Lung microvascular endothelial cell (primary cell): ENCODE measurements at places on chromosomes 7 and 10.

DNA sequence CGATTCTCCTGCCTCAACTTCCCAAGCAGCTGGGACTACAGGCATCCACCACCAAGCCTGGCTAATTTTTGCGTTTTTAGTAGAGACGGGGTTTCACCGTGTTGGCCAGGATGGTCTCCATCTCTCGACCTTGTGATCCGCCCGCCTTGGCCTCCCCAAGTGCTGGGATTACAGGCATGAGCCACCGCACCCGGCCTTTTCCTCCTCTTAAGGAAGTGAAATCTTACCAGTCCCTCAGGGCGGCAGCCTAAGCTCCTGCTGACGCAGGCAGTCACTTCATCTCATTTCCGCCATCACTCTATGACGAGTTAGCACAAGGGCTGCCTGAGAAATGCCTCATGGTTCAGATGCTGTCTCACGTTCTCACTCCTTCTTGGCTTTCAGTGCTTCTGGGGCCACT, 246.0 kb upstream of the SHH start:
- no peak for DNase-seq

DNA sequence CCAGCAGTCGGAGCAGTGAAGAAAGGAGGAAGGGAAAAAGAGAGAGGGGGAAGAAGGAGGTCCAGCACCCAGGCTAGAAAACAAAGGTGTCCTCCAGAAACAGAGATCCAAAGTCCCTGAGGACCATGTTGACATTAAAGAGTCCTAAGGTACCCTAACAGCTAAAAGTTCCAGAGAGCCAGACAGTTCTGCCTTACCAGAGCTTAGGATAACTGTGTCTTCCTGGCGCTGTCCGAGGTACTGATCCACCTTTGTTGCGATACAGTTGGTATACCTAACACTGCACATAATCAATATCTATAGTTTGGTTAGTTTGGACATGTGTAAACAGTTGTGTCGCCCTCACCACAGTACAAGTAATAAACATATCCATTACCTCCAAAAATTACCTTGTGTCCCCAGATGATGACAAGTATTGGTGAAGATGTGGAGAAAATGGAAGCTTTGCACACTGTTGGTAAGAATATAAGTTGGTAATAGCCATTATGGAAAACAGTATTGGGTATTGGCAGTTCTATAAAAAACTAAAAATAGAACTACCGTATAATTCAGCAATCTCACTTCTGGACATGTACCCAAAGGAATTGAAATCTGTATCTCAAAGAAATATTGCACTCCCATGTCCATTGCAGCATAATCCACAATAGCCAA, 59.8 kb downstream of the GRID1 start:
- peak; percentile 37 for DNase-seq

- DNase-seq, result no peak
These were observed 85.8 kb downstream of the CALD1 start for GRCh38 chr7:134865001-134865845.

DNA sequence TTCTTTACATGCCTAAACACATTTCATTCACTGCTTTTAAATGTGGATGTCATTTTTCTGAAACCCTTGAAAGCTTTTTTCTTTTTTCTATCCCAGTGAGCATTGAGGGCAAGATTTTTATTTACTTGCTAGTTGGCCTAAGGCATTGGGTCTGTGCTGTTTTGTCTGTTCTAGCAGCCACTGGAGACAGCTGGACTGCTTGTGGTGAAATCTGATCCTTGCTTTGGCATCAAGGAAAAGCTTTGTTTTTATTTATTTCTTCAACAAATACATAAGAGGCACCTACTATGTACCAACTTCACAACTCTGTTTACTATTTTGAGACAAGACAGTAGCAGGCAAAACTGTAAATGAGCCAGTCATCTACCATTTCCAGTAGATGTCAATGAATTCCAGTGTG, 28.4 kb upstream of the PDLIM1 start:
- no peak for DNase-seq

GRCh38 chr7:130356121-130356875, 11.7 kb downstream of the CPA5 start:
- peak; percentile 35 for DNase-seq

- DNase-seq, result peak; percentile 88
These were observed 54.2 kb upstream of the SVIL start for GRCh38 chr10:29689001-29689400.

DNA sequence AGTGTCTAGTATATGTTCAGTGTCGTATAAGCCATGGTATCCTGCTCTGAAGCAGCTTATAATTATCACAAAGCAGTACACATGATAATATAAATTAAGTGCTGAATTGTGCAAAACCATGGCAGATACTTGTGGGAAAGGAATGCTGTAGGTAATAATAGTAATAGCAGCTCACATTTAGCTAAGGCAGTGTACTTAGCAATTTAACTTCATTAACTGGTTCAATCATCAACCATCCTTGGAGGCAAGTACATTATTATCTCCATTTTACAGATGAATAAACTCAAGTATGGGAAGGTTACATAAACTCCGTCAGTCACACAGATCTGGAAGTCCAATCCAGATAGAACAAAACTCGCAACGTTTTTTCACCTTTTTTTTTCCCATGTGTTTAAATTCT, 21.6 kb upstream of the RNF148 start:
- DNase-seq, result no peak

- DNase-seq, result no peak
These were observed 31.3 kb downstream of the FKBP6 start for GRCh38 chr7:73359306-73359705.

GRCh38 chr10:3783682-3784432, 1.2 kb downstream of the KLF6 start:
- peak; percentile 58 for DNase-seq

- DNase-seq, result no peak
These were observed 40.9 kb downstream of the CCNY start for GRCh38 chr10:35377050-35377728.

- DNase-seq, result no peak
These were observed 35.9 kb upstream of the HDAC9 start for GRCh38 chr7:18459484-18460245.

- no peak for DNase-seq
These were observed 4.6 kb downstream of the UFSP1 start for GRCh38 chr7:100884736-100885439.
